Liver (tissue), 10 donors: ENCODE measurements at places on chromosomes 12 and 14. TPM values are rescaled to one million over a fixed set of nuclear protein-coding genes. Genes with fewer than 3 reads are reported as not detected.

DNA sequence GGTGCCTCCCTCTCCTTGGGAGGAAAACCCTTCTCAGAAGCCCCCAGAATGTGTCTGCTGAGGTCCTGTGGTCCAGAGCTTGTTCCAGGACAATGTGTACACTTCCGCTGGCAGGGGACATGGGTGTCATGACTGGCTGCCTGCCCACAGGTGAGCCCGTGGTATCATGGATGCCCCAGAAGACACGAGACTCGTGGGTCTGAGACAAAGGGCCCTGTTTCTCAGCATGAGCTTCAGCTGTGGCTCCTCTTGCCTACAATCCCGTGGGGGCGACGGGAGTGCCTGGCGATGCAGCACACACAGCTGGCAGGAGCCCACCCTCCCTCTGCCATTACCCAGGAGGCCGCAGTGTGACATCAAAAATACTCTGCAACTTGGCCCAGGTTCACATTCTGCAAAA lies 7.0 kb downstream of the TMEM121 start:
- H3K27me3 ChIP-seq: peaks cover under 1% of the 10 kb centered on the region
- H3K27ac ChIP-seq: no peak overlapping the region
- H3K4me3 ChIP-seq: no peak overlapping the region
- H3K4me1 ChIP-seq: peaks cover 2% of the 10 kb centered on the region
- no peaks in the 10 kb centered on the region for H3K36me3 ChIP-seq

AQP5 gene
- total RNA-seq: not detected

CRY1 gene
- 9.8 TPM for total RNA-seq

- H3K27me3 ChIP-seq: no peaks in the 10 kb centered on the region
- H3K4me3 ChIP-seq: no peak overlapping the region
- no peak for DNase-seq
- H3K36me3 ChIP-seq: peaks cover 4% of the 10 kb centered on the region
Observed at GRCh38 chr12:131963381-131963780, 13.6 kb downstream of the EP400 start.

DNA sequence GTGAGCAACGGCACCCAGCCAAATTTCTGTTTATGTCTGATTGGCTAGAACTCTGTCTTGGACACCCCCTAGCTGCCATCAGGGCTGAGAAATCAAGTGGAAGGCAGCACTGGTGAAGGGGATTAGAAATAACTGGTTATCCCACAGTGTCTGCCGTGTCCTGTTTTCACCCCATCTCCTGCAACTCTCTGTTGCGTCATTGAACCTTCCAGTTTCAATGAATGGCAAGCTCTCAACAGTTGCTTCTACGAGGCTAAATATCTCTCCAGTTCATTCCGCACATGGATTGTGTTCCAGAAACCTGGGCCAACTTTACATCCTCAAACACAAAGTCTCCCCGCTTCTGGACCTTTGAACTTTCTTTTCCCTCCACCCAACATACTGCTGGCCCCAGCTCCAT lies 173.7 kb downstream of the RBM19 start:
- no peak for DNase-seq
- no peak overlapping the region for H3K27ac ChIP-seq
- H3K27me3 ChIP-seq: no peaks in the 10 kb centered on the region
- H3K4me3 ChIP-seq: no peak overlapping the region

GALNT16 gene
- total RNA-seq: 0.28 TPM

DNA sequence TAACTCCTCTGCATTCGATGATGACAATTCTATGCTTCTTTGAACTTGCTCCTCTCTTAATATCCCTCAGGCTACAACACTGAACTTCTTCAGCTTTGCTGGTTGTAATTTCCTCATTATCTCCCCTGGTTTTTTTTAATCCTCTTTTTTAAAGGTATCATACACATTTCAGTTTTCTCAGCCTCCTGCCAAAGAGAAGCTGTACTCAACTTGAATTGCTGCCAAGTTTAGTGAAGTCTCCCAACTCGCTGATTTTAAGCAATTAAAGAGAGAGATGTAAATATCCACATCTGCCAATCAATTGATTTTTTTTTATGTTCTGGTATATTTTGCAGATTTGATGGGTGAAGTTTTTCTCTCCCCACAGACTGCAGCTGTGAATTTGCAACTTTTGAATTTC lies 817.8 kb downstream of the GALC start:
- no peak overlapping the region for H3K27ac ChIP-seq
- H3K4me3 ChIP-seq: no peak overlapping the region
- no peak for DNase-seq
- H3K4me1 ChIP-seq: no peaks in the 10 kb centered on the region

CLIP1 gene
- 41.9 TPM for total RNA-seq

POTEG gene
- total RNA-seq: not detected

MIP gene
- 0.09 TPM for total RNA-seq

DNA sequence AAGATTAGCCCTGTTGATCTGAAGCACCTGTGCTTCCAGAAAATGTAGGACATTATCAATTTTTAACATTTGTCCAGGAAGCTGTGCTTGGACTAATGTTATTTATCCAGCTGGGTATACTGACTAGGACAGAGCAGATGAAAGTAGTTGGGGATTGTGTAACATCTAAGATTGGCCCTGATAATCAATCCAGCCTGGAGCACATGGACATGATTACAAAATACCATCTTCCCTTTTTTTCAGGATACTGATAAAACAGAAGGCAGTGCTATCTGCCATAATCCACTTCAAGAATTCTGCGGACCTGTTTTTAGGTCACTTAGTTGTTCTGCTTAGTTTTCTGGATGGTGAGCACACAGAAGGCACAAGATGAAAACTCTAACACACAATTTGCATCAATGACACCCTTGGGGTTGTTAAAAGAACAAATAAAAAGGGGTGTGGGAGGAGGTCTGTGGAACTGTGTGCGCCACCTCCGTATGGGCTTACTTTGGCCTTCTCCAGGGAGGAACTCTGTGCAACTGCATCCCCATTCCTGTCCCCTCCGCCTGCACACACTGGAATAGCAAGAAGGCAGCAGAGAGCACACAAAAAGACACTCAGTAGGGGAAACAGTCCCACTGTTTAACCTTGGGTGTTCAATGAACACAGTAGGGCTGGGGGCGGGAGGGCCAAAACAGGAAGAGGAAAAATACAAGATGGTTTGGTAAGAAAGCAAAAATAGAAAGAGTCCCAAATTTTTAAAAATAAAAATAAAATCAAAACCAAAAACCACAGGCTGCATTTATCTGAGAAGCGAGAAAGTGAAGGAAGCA lies 31.1 kb upstream of the DUSP6 start:
- no peaks in the 10 kb centered on the region for H3K36me3 ChIP-seq
- H3K27ac ChIP-seq: peak overlapping the region; percentile 90
- DNase-seq: no peak
- H3K27me3 ChIP-seq: no peaks in the 10 kb centered on the region

DNA sequence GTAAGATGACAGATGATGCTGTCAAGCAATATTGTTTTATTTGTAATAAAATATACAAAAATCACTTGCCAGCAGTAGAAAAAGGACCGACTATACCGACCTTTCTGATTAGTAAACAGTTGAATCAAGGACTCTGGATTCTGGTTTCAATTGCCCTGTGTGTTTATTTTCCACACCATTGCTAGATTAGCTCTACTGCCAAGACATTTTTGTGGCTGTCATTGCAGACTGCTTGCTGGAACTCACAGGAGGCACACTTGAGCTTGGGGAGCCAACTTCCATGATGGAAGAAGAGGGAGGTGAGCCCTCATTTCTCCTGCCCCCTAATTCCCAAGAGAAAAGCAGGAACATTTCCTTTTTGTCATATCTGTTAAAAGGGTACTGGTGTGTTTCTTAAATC lies 51.3 kb downstream of the MAPKAPK5 start:
- H3K36me3 ChIP-seq: peaks cover 11% of the 10 kb centered on the region
- H3K4me1 ChIP-seq: no peaks in the 10 kb centered on the region
- H3K27me3 ChIP-seq: no peaks in the 10 kb centered on the region

STAC3 gene
- total RNA-seq: 1.1 TPM

DNA sequence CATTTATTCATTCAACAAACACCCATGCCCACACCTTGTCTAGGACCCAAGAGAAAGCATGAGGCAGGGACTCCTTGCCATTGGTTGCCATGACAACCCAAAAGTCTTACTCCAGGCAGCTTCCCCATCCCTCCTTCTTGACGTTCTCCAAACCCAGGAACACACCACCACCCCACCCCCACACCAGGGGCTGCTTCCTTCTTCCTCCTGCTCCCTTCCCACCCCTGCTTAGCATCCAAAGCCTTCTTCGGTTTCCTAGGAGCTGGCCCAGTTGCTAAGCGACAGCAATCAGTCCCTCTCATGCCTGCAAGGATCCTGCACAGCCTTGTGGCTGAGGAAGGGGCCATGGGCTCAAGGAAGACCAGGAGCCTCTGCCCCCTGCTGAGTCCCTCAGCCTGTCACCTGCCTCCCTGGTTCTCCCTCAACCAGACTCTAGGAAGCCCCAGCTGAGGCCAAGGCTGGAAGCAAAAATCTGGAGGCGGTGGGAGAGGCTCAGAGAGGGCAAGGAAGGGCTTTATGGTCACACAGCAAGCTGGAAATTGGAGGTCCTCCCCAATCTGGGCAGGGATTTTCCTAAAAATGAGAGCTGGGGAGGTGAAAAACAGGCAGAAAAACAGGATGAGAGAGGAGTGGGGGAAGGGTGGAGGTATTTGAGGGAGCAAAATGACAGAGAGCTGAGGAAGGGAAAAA lies 15.4 kb downstream of the RASAL1 start:
- H3K4me1 ChIP-seq: no peaks in the 10 kb centered on the region
- no peaks in the 10 kb centered on the region for H3K36me3 ChIP-seq
- H3K4me3 ChIP-seq: no peak overlapping the region

GRCh38 chr14:53533384-53533970 lies 380.4 kb upstream of the DDHD1 start:
- DNase-seq: no peak
- H3K27me3 ChIP-seq: no peaks in the 10 kb centered on the region
- no peaks in the 10 kb centered on the region for H3K4me1 ChIP-seq
- no peak overlapping the region for H3K4me3 ChIP-seq

GPR162 gene
- total RNA-seq: 0.59 TPM

- no peak for DNase-seq
- peaks cover 9% of the 10 kb centered on the region for H3K4me1 ChIP-seq
- H3K36me3 ChIP-seq: no peaks in the 10 kb centered on the region
- H3K27me3 ChIP-seq: no peaks in the 10 kb centered on the region
Observed at GRCh38 chr14:56129933-56130332, 11.7 kb downstream of the PELI2 start.

GRCh38 chr12:31521964-31522363 lies 69.0 kb downstream of the DENND5B start:
- no peak for DNase-seq
- H3K4me3 ChIP-seq: no peak overlapping the region
- peaks cover 10% of the 10 kb centered on the region for H3K4me1 ChIP-seq

DNA sequence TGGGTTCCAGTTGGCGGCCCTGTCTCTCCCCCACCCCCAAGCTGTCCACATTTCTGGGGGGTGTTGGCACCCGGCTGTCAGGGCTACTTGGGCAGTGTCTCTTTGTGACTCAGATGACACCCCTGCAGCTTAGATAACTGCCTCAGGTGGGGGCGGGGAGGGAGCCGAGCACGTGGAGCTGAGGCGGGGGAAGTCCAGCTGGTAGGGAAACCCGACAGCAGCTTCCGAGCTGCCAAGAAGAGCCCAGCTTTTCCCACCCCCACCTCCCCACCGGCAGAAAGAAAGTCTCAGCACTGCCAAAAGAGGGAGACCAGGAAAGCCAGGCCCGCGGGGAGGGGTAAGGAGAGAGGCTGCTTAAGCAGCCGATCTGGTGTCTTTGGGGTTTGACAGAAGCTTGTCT lies 1.4 kb downstream of the LRTM2 start:
- no peaks in the 10 kb centered on the region for H3K4me1 ChIP-seq
- H3K4me3 ChIP-seq: no peak overlapping the region
- DNase-seq: no peak
- H3K36me3 ChIP-seq: no peaks in the 10 kb centered on the region

DNA sequence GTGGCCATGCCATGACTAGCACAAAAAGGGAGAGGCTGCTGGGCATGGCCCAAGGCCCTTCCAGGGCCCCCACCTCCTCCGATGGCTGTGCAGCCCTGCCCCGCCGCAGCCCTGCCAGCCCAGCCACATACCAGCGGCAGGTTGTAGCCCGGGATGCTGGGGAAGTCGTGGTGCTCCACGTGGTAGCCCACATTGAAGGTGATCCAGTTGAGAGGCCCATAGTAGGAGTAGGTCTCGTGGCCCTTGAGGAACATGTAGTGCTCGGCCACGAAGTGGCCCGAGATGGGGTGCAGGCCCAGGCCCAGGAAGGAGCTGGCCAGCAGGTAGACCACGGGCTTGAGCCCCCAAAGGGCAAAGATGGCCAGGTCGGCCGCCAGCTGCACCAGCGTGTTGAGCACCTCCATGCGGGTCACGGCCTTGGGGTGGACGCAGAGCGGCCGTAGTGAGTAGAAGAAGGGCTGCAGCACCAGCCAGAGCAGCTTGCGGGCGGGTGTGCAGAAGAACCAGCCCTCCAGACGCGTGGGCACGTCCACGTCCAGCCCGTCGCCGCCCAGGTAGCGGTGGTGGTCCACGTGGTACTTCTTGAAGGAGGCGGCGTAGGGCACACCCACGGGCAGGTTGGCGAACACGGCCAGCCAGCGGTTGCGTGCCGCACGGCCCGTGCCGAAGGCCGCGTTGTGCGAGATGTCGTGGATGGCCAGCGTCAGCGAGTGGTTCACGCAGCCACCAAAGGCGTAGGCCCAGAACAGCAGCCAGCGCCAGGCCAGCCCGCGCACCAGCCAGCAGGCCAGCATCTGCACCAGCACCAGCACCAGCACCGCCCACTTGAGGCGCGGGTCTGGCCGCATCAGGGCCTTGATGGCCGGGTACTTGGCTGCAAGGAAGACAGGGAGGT lies 10.4 kb downstream of the DEGS2 start:
- H3K4me3 ChIP-seq: no peak overlapping the region
- no peak for DNase-seq
- peaks cover 3% of the 10 kb centered on the region for H3K4me1 ChIP-seq
- no peak overlapping the region for H3K27ac ChIP-seq

LUM gene
- 3.7 TPM for total RNA-seq

DNA sequence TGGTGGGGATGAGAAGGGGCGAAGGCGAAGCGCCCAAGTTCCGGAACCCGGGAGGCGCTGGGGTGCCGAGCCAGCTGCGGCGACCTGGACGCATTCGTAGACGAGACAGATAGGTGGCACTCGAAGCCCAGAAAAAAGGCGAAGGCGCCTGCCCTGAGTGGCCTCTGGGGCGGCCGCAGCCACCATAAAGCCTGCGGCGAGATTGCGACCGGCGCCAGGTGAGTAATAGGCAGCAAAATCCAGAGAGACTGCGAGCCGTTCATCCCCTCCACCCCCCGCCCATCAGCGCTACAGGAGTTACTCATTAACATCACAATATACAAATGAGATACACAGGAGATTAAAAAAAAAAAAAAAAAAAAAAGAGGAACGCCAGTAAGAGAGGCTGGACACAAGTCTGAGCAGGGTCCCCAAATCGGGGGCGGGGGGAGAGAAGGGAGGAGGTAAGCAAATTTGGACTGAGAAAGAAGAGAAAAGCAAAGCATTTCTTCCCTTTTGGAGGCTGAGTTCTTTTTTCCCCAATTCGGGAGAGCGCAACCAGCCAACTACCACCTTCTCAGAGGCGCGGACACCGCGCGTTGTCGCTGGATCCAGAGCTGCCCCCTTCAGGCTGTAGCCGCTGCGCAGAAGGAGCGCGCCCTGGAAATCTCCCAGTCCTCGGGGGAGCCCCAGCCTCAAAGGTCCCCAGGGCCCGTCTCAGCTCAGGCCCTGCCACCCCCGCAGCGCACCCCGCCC lies 15.7 kb downstream of the TBX3 start:
- peaks cover 3% of the 10 kb centered on the region for H3K36me3 ChIP-seq
- peaks cover 35% of the 10 kb centered on the region for H3K4me1 ChIP-seq
- H3K27ac ChIP-seq: peak overlapping the region; percentile 87
- peak overlapping the region; percentile 66 for H3K4me3 ChIP-seq
- peak; percentile 62 for DNase-seq

TMEM63C gene
- total RNA-seq: 0.25 TPM

SERPINA12 gene
- not detected for total RNA-seq
